ENCODE measurements at places on chromosomes 1 and 21. TPM values are rescaled to one million over a fixed set of nuclear protein-coding genes. Genes with fewer than 3 reads are reported as not detected.

The CSF3R gene
- total RNA-seq: 202 TPM

The BTG2 gene
- 95.3 TPM for total RNA-seq

The SPRR2D gene
- not detected for total RNA-seq

The HUNK gene
- 2.0 TPM for total RNA-seq

The CACHD1 gene
- total RNA-seq: 31.8 TPM

The MECR gene
- 16.5 TPM for total RNA-seq

The RHBG gene
- not detected for total RNA-seq

The CFAP107 gene
- not detected for total RNA-seq

The CFHR4 gene
- not detected for total RNA-seq

The PDC gene
- not detected for total RNA-seq

The DISP3 gene
- not detected for total RNA-seq

The IVL gene
- not detected for total RNA-seq

The RGS4 gene
- total RNA-seq: 0.81 TPM

The FOXO6 gene
- 0.43 TPM for total RNA-seq

The PLA2G2D gene
- not detected for total RNA-seq
